ENCODE measurements at places on chromosomes 6 and 20.

DNA sequence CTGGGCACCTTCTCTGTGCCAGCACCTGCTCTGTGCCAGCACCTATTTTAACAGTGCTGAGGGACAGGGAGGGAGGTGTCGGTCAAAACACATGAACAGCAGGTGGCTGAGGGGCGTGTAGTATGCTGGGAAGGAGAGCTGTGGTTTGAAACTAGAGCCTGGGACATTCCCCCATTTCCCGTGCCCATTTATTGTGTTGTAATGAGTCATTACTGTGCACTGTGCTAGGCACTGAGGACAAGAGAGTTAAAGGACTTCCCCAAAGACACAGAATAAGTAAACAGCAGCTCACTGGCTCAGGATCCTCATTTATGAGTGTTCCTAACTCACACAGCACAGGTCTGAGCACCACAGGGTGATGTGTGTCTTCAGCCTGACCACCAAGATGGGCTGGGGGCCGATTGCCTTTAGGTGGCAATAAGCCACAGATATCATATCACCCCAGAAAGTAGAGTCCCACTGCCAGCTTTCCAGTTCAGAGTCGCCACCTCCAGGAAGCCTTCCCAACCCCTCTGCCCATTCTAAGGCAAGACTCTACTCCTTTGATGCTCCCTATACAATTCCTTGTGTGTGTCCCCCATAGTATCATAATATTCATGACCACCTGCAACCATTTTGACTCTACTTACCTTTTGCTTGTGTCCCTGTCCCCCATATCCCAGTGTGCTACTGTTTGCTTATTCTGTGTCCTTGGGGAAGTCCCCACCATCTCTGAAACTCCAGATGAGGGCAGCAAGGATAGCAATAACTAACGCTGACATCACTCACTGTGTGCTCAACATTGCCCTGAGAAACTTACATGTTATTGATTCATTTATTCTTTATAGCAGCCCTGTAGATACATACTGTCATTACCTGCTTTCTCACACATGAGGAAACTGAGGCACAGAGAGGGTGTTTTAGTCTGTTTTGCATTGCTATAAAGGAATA lies 87.3 kb downstream of the TOX2 start:
- DNase-seq, result no peak

DNA sequence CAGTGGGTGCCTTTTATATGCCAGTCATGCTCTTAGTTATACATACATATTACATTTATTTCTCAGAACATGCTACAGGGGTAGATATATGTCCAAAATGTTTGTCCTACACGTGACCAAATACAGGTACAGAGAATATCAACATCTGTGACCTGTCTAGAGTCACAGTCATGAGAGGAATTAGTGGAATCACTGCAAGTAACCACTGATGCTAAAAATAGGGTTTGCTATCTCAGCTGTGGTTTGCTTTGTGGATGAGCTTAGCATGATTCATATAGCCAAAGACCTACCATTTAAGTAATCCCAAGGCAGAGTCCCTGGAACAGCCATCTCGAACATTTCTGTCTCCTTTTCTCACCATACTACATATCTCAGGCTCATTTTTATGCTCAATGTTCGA lies 32.3 kb downstream of the GSTA3 start:
- no peak for DNase-seq

DNA sequence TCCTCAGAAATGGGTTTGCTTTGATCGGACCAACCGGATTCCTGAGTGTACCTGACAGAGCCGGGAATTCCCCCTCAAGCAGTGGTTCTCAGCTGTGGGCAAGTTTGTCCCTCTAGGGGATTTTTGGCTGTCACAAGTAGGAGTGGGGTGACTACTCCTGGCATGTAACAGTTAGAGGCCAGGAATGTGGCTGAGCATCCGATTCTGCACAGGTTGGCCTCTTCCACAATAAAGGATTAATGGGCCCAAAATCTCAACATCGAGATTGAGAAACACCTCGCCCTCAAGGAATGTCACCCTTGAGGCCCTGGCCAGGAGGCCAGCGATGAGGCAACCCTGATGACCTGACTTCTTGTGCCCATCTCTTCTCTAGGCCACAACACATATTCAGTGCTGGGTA lies 7.9 kb downstream of the AGPAT4 start:
- no peak for DNase-seq

DNA sequence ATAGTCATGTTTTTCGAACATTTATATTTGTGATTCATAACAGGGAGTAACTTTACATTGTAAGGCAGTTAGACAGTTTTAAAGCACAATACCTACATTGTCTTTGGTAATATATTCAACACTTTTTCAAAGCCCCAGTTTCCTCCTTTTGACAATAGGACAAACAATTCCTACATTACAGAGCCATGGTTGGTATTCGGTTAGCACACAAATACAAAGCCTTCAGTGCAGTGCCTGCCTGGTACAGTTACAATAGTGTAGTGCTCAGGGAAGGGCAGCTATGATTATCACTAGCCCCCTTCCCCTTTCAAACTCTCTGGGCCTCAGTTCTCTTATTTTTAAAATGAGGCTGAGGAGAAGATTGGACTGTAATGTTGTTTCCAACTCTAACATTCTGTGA lies 207.8 kb downstream of the TPBG start:
- no peak for DNase-seq

DNA sequence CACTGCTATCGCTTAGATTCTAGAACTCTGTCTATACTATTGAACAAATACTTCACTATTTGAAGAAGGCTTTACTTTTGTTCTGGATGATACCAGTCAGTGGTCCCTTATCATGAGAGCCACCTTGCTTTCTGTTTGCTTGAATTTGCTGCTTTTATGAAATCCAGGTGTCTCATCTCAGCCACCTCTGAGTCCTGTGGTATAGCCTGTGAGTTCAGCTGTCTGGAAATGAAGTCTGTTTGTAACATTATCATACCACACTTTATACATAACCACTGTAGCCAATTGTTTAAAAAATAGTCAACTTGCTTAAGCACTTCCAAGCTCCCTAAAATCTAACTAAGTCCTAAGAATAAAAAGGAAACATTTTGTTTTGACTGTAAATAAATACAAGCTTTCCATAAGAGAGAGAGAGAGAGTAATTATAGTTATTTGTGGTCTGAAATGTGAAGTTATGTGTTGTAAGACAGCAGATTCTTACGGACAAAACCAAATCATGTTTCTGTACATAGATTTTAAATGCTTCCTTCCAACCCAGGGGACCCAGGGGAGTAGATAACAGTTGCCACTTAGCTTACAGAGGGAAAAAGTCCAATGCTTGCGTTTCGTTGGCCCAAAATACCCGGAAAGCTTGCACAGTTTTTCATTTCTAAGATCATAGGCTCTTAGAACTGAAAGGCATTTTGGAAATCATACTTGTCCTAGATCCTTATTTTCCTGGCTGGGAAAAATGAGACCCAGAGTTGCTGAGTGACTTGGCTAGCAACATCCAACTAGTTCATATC lies 1107.8 kb upstream of the FLRT3 start:
- no peak for DNase-seq

- DNase-seq, result no peak
Observed at GRCh38 chr6:149169761-149170511, 147.6 kb upstream of the TAB2 start.

DNA sequence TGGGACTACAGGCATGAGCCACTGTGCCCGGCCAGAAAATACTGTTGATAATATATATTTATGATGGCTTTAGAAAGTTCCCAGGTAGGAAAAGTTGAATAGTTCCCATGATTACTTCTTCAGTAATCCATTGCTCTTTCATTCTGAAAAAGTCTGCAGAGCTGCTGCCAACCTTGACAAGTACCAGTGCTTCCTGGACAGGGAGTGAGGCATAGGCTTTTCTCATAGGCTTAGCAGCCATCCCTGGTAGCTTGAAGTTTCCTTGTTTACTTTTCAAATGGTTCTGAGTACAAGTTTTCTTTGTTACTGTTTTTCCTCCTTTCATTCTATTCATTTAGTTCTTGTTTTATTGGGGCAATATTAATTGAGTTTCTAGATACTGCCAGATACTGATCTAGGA lies 7.8 kb downstream of the RWDD1 start:
- no peak for DNase-seq

- DNase-seq, result no peak
Observed at GRCh38 chr20:19212821-19213502, 520 bp downstream of the SLC24A3 start.

DNA sequence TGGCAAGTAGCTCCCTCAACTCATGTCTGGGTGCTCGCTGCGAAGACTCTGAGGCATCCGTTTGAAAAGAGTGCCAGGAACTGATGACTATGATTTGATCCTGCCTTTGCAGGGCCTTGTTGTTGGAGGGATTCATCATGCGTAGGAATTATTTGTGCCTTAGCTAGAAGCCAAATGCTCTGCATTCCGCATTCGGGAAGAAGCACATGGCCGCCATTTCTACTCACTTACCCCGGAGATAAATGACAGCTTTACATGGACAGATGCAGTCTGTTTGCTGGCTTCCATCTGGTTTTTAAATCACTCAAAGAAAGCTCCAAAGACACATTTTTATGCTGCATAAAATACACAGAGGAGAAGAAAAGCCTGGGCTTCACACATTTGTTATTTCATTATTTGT lies 363.3 kb upstream of the CDH4 start:
- no peak for DNase-seq

DNA sequence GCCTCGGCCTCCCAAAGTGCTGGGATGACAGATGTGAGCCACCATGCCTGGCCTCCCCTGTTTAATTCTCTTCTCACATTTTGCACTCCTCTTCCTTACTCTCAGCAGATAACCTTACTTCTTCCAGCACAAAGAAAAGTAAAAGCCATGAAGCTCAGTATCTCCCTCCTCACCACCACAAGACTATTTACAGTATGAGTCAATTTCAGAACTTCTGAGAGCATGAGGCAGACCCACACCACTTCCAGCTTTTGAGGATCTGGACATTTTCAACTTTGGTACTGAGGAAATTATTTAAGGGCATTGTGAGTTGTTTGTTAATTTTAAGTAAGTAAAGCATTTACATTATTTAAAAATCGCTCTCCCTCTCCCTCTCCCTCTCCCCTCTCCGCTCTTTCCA lies 8.0 kb upstream of the SNX3 start:
- DNase-seq, result no peak

- no peak for DNase-seq
Observed at GRCh38 chr20:35174458-35175216, 2.8 kb downstream of the PROCR start.

- no peak for DNase-seq
Observed at GRCh38 chr6:30323806-30324205, 2.9 kb upstream of the TRIM39 start.

- no peak for DNase-seq
Observed at GRCh38 chr6:37866590-37867507, 47.3 kb downstream of the ZFAND3 start.

DNA sequence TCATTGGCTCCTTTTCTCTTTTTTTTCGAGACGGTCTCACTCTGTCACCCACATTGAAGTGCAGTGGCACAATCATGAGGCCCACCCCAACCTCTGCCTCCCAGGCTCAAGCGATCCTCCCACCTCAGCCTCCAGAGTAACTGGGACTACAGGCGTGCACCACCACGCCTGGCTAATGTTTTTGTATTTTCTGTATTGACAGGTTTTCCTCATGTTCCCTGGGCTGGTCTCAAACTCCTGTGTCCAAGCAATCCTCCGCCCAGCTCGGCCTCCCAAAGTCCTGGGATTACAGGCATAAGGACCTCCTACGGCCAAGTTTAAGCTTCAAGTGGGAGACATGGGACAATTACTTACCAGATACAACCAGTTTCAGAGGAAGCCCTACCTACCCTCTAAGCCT lies 9.4 kb upstream of the POU5F1 start:
- DNase-seq, result no peak

DNA sequence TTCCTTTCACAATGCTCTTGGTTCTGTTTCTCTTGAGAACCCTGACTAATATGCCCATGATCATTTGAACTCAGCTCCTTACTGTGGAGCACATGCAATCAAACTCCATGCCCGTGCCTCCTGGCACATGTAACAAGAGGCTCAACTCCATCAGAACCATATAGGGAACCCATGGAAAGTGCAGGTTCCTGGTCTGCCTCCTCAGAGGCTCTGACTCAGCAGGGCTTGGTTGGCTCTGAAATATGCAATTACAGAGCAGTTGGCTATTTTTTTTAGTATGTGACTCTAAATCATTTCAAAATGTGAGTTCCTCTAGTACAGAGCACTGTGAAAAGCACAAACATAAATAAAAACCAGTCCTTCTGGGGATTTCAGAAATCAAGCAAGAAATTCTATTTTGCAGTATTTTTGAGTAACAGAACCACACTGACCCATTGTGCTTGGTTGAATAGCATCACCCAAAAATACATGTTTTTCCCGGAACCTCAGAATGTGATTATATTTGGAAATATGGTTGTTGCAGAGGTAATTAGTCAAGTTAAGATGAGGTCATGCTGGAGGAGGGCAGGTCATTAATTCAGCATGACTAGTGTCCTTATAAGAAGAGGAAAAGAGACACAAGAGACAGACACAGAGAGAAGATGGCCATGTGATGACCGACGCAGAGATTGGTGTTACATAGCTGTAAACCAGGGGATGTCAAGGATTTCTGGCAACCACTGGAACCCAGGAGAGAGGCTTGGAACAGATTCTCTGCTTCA lies 13.2 kb upstream of the MAP3K4 start:
- no peak for DNase-seq

DNA sequence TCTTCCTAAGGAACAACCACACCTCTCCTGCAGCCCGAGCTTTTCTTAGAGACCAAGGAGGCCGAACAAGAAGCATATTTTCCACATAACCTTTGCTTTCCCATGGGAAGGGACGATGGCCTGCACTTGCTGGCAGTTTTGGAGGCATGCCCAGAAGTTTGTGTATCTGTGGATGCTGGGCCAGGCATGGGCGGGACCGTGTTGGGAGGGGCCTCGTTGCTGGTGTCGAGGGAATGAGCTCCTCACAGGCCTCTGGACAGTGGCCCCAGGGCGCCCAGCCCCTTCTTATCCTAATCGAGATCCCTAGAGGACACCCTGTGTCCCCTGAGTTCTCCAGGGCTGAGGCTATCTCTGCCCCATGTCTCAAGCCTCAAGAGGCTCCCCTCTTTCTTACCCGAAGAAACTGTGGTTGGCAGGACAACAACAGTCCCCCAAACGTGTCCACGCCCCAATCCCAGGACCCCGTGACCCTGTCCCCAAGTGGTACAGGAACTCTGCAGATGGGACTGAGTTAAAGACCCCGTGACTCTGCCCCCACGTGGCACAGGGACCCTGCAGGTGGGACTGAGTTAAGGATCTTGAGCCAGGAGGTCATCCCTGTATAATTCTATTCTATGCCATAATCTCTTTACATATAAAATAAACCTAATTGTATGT lies 99.5 kb upstream of the BHLHE23 start:
- no peak for DNase-seq

GRCh38 chr6:168852376-168852884 lies 401.2 kb downstream of the THBS2 start:
- DNase-seq, result no peak

DNA sequence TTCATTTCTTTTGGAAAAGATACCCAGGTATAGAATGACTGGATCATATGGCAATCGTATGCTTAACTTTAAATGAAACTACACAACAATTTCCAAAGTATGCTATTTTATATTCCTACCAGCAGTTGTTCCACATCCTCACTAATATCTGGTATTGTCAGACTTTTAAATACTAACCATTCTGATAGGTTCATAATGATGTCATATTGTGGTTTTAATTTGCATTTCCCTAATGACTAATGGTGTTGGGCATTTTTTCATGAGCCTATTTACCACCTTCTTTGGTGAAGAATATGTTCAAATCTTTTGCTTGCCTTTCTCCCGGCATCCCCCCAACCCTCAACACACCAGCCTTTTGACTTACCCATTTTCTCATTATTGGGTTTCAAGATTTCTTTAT lies 96.2 kb upstream of the HMGN3 start:
- no peak for DNase-seq

Data from stimulated activated naive CD4-positive, alpha-beta T cell treated with Interleukin-2 at 50 U/mL for 16 hours (primary cell).